ENCODE measurements at places on chromosomes 7 and 10.

DNA sequence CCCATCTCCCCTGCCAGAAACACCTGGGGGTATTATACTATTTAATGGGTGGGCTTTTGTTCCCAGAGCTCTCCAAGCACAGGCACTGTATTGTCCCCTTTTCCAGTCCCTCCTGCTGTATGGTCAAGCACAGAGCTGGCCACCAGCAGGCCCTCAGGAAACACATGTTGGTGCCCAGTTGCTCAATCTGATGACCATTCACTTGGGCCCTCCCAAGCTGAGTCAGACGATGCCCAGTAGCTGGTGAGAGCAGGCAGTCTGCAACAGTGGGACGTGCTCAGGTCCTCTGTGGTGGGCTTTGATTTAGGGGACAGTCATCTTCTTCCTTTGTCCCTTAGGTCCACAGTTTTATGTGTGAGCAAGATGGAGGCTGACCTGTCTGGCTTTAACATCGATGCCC lies 11.8 kb downstream of the SFXN2 start:
- no peak for DNase-seq

DNA sequence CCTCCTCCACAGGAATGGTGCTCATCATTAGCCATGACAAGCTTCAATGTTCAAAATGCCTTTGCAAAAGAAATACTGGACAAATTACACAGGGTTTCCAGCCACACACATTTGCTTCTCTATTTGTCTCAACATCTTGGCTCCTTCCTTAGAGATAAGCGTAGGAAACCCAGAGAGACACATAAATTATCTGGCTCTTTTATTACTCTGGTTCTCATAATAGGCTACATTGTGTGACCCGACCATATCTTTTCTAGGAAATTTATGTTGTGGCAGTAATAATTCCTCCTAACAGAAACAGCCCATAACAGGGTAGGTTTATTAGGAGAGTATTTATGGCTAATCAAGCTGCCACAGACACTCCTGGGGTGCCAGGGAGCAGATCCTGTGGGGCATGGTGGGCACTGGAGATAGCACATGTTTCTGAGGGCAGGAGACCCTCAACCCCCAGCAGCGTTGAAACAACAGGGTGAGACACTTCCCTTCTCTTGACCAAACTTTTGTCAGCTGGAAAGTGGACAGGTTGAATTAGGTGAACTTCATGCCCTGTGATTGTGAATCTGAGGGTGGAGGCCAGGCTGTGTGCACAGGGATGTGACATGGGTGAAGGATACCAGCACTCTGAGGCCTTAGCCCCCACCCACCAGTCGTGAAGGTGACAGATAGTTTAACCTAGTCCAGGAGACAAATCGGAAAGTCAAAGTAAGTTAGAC lies 295.9 kb upstream of the ZNF32 start:
- DNase-seq = no peak

- no peak for DNase-seq
Measured at GRCh38 chr7:147136352-147136751, 1019.8 kb downstream of the CNTNAP2 start.

DNA sequence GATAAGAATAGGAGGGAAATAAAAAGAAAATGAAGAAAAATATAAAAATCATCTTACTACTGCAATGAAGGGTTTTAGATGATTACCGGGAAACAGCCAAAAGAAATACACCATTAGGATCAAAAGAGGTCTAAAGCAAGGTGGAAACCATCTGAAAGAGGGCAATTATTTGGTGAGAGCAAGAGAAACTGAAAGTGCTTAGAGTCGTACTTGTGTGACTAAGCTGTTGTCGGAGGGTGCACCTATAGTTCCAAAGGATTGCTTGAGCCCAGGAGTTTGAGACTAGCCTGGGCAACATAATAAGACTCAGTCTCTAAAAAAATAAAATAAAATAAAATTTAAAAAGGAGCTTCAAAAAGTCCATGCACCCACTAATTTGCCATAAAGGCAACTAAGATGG lies 169.5 kb downstream of the DKK1 start:
- no peak for DNase-seq

GRCh38 chr7:55570218-55570873 lies 2.0 kb downstream of the VOPP1 start:
- no peak for DNase-seq

- DNase-seq = no peak
Measured at GRCh38 chr10:122286867-122287266, 15.8 kb downstream of the BTBD16 start.

DNA sequence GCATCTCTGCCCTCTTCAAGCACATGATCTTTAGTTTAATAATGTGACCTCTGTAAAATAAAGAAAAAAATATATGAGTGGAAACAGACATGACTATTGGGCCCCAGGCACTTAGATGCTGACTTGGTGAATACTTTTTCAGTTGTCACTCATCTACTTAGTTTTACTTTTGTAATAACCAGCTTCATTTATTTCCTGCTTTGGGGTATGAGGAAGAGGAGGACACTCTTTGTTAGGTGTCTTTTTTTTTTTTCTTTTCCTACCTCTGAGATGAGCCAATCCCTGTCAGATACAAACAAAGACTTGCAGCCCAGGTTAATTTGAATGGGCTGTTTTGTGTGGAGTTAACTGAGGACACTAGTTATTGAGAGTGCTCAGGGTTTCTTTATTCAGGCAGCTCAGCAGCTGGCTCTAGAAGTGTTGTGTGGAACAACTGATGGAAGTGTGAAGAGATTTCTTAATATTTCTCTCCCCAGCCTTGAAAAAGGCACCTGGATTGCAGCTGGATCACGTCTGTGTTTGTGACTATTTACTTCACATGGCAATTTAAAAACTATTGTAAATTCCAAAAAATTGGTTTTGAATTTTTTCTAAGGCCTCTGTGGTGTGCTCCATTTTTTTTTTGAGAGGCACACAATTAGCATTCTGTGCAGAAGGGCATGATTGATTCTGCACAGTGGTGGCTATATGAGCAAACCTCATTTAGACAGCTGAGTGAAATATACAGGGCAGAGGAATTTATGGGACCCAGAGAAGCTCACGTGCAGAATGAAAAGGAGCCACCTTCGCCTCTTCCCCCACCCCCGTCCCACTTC lies 333.8 kb downstream of the LRMDA start:
- DNase-seq = no peak

DNA sequence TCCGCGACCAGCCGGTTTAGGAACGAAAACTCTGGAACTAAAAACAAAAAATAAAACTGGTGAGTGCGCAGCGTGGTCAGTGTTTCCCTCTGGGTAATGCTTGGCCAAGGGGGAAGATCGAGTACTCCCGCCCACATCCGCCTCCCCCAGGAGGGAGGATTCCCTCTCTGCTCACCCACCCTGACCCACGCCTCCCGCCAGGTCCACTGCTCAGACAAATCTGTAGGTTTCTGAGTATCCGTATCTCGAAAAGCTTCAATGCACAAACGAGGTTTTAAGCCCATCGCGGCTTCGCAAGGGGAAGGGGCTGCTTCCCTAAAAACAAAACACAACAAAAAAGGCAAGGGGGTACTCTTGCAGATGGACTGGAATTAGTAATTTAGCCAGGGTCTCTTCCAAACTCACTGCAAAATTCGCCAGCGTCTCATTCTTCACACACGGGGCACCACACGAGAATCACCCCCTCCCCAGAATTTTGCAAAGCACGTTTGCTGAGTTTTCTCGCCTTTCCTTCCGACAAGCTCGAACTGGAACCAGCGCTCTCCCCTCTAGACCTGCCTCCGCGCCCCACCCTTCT lies 75.2 kb downstream of the INSIG1 start:
- DNase-seq = no peak

DNA sequence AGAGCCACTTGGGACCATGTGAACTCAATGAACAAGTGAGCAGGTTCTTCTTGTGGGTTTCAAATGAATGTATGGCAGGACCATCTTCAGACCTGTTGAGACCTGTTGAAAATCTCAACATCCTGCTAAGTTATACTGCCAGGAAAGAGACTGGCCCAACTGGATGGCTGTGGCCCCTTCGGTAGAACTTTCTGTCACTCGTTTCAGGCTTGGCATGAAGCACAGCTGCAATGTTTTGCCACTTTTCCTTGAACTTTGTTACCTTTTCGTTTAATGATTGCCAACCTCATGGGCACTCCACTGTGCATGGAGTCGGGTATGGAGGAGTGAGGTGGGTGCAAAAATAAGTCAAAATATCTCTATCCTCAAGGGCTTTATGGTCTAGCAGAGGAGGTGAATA lies 36.7 kb upstream of the SLC35B4 start:
- DNase-seq = no peak

GRCh38 chr7:116311259-116311658 lies 100.9 kb downstream of the TES start:
- DNase-seq = no peak

GRCh38 chr10:63300801-63301200 lies 165.0 kb downstream of the JMJD1C start:
- DNase-seq = no peak

- DNase-seq = no peak
Measured at GRCh38 chr7:82810558-82811259, 352.0 kb downstream of the PCLO start.

DNA sequence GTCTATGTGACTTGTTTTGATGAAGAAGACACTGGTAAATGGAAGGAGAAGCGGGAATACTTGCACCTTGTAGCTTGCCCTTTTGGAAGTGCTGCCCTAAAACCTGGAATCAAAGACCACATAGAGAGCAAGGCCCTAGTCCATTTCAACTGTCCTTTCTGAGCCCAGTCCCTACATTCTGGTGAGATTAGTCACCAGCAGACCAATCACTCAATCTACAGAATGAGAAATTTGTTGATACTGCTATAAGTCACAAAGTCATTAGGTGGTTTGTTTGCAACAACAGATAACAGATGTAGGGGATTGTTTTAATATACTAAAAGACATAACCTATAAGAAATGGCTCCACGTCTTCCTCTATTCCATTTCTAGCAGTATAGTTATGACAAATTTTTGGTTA lies 33.6 kb downstream of the WASL start:
- DNase-seq = no peak

- DNase-seq = no peak
Measured at GRCh38 chr10:127906548-127907377, at the start of gene PTPRE. Gene PTPRE (plus strand): TSS chr10:127907103. CDS start chr10:128040882, 133,779 bp downstream.

GRCh38 chr7:100568896-100569844 lies 4.5 kb downstream of the SAP25 start:
- no peak for DNase-seq

DNA sequence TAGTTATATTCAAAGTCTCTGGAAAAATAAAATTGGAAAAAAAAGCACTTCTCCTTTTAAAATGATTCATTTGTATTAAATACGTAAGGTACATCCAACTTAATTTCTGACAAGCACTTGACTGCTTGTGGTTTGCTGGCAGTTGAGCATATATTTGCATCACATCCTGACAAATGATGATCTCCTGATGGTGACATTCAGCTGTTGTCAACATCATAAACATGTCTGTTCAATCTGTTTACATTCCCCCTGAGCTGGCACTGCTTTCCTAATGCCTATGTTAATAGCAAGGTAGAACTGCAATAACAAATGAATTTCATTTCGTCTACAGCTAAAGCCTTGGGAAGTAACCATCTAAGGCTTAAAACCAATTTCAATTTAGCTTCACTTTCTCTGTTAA lies 24.4 kb downstream of the TSPAN12 start:
- DNase-seq = no peak

DNA sequence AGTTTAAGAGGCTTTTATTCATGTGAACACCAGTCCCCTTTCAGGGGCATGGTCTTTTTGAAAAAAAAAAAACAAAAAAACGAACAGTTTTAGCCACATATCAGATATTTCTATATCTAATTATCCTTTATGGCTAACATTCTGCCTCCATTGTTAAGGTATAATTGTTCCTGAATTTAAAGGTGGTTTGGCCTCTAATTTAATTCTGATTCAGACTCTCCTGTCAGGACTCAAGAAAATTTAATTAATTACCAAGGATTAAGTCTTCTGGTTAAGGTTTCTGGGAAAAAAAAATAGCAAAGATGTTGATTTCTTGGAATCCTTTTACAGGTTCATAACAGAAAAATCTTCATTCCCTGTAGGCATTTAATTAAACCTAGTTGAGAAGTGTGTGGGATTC lies 27.4 kb downstream of the COL1A2 start:
- DNase-seq = no peak

DNA sequence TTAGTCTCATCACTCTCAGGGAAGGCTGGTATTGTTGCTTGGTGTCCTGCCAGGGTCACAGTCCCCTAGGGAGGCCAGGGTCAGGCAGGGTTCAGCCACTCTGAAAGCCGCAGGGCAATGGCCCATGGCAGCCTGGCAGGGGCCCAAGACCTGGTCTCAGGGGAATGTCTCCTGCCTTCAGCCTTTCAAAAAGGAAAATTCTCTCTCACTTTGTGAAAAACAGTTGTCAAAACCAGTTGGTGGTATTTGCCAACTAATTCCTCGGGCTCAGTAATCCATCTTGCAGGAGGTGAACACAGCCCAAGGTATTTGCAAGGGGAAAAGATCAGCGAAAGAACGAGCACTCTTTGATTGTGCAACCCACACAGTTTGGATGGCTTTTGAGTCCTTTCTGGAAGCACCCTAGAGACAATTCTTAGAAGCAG lies 101.5 kb downstream of the JCAD start:
- no peak for DNase-seq

DNA sequence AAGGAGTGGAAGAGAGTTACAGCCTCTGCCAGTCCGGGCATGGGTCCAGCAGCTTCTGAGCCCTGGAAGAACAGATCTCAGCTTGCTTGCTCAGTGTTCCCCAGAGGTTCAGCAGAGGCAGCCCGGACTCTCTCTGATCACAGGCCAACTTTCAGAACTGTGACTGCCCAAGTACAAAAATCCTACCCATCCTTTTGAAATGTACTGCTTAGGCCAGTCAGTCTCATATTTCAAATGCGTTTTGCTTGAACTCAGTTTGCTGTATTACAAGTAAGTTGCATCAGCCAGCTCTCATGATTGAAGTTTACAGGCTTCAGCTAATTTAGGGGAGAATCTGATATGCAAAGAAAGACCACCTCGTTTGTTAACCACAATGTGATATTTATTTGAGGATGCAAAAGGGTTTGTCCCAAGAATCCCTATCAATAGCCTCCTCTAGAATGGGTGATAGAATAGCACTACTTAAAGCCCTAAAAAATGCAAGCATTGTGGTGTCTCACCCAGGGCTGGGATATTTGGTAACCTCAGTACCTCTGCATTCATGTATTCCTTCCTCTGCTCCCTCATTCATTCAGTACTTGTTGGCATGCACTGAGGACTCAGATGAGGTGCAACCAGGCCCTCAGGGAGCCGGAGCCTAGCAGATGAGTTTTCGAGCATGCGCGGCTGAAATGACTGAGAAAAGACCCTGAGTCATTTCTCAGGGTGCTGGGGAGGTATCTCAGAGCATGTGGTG lies 7.0 kb downstream of the AIMP2 start:
- no peak for DNase-seq

GRCh38 chr7:82128546-82128945 lies 315.0 kb downstream of the CACNA2D1 start:
- no peak for DNase-seq
